ENCODE measurements at places on chromosomes 6 and 20.

DNA sequence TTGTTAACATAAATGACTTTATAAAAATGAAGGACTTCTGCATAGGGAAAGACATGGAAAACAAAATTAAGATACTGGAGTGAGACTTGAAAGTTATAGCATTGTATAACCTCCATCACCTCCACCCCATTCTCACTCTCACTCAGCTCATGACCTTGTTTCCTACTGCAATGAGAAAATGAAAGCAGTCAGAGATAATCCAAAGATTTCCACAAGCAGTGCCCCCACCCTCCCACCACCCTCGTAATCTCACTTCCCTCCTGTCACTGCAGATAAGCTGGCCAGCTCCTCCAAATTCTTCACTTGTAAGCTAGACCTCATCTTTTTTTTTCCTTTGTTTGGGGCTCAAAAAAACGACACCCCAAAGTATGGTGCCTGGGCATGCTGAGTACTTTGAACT, 52.9 kb upstream of the PROKR2 start:
- DNase-seq: no peak

DNA sequence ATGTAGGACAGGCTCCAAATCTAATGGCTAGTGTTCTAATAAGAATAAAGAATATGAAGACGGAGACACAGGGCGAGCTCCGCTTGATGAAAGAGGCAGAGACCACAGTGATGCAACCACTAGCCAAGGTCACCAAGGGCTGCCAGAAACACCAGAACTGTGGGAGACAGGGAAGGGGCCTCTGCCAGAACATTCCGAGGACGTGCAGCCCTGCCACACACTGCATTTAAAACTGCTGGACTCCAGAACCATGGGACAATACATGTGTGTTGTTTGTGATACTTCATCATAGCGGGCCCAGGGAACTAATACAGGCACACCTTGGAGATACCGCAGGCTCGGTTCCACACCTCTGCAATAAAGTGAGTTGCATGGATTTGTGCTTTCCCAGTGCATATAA, 2.9 kb upstream of the THBS2 start:
- DNase-seq: no peak

DNA sequence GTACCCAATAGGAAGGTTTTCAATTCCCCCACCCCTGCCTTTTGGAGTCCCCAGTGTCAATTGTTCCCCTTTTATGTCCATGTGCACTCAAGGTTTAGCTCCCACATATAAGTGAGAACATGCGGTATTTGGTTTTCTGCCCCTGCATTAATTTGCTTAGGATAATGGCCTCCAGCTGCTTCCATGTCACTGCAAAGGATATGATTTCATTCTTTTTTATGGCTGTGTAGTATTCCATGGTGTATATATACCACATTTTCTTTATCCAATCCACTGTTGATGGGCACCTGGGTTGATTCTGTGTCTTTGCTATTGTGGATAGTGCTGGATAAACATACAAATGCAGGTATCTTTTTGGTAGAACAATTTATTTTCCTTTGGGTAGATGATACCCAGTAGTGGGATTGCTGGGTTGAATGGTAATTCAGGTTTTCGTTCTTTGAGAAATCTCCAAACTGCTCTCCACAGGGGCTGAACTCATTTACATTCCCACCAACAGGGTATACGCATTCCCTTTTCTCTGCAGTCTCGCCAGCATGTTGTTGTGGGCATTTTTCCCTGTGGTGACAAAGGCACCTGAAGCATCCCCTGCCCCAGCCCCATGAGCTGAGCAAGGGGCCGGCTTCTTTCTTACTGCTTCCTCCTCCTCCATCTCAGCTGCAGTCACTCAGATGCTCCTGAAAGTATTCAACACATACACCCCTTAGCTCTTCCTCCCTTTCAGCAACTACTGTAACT, 66.7 kb downstream of the ELOVL2 start:
- no peak for DNase-seq

- no peak for DNase-seq
These were observed 28.3 kb upstream of the GRIK2 start for GRCh38 chr6:101365181-101365580.

GRCh38 chr20:10605547-10606195, 68.1 kb downstream of the JAG1 start:
- DNase-seq: no peak

GRCh38 chr6:79232696-79233462, 1.6 kb downstream of the HMGN3 start:
- DNase-seq: no peak

Measured in NCI-H1930 (cell line).